ENCODE measurements at places on chromosomes 12 and 14.

GRCh38 chr14:100054316-100055075, 10.7 kb upstream of the EVL start:
- no peak for DNase-seq

DNA sequence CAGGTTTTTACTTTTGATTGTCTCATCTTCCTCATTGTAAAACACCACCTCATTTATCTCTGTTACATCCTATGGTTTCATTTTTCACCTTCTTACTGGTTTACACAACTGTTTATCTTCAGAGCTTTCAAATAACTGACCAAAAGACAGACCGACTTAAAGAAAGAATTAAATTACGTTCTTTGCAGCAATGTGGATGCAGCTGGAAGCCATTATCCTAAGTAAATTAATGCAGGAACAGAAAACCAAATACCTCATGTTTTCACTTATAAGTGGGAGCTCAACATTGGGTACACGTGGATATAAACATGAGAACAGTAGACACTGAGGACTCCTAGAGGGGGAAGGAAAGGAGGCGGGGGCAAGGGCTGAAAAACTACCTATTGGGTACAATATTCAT, 729.0 kb upstream of the USP15 start:
- DNase-seq: no peak

DNA sequence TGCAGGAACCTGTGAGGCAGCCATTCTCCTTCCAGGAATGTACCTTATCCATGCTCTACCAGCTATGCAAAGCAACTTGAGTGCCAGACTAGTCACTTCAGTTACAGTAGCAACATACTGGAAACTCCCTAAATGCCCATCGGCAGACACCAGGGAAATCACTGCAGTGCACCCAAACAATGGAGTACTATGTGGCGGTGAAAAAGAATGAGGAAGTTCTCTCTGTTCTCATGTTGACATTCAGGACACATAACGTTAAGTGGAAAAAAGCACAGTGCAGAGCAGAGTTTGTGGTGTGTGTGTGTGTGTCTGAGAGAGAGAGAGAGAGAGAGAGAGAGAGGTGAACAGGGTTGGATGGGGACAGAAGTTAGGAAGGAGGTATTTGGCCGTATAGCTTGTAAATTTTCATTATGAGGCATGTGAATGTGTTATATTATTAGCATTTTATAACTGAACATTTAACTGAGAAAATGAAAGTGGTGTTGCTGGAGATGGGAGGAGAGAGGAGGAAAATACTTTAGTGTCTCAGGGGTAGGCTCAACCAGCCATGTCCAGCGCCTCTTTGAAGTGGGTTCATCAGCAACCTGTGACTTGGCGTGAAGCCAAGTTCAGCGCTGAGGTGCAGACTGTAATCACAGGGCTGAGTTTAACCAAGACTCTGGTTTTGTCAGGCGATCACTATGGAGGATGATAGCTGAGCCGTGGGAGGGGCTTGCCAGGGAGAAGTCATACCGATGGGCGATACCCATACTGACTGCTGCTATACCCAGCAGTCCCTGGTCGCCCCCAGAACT, 17.3 kb downstream of the TNFAIP2 start:
- DNase-seq: no peak

DNA sequence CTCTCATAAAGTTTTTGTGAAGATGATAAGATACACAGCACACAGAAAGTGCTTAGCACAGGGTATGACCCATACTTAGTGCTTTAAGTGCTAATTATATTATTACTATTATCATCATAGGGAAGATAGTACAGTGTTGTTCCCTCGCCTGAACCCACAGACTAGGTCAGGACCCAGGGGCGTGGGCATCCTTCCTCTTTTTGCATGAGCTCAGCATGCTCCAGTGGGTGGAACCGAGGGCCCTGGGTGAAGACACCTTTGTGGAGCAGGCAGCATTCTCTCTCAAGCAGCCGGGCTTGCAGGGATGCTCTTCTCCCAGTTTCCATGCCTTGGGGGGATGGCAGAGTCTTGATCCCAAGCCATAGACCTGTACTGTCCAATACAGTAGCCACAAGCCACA, 34.8 kb downstream of the CRACR2A start:
- no peak for DNase-seq

GRCh38 chr12:57488402-57489156, 711 bp downstream of the MARS1 start:
- DNase-seq: no peak

DNA sequence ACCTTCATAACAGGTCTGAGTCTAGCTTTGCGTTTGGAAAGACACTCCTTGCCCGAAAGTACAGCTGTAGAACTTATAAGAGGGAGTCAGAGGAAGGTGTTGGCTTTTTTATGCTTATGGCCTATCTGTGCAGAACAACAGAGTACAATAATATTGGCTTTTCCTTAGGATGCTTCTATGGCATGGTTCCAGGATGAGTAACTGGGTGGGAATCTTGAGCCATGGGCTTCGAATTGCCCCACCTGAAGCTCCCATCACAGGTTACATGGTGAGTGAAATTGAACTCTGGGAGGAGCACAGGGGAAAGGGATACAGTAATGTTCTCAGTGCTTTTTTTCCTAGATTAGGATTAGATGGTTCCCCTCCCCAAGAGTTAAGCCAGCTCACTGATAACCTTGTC, 13.0 kb downstream of the PARP2 start:
- DNase-seq: no peak

DNA sequence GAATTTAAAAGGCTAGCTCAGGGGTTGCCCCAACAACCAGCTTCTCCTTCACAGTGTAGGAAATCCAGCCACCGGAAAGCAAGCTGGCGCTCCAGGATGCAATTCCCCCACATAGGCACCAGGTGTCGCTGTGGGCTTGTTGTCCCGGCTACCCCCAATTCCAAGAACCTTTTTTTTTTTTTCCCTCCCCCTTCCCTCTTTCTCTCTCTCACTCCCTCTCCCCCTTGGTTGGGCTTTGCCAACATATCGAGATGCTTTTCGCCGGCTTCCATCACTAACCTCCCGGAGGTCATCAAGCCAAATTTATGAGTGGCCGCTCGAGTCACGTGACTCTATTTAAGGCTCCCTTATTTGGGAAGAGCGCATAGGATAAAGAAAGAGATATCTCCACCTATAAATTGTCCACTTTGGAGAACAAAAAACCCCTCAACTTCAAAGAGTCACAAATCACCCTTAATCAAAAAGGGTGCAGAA, at the start of gene HOXC5:
Gene HOXC5, plus strand, starts transcription at position 424 of the 474 bp plus-strand sequence. CDS start 73 bp downstream, outside the sequence.
- peak; percentile 53 for DNase-seq

DNA sequence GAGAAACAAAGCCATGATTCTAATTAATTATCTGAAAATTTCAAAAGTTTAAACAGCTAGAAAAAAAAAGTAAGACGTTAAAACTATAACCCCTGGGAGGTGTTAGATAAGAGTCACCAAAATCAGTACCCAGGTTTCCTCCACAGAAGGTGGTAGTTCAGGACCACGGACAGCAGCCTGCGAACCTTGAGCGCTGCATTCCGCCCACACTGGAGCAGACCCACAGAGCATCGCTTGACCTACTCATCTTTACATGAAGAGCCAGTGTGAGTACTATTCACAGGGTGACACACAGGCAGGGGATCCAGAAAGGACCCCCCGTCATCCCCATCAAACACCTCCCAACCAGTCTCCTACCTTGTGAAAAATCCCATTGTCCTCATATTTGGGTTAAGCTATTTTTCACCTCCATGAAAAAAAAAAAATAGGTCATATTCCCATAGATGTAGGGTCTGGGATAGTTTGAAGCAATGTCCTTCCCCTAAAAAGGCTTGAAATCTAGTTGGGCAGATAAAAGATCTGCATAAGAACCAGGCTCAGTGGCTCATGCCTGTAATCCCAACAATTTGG, 8.8 kb upstream of the CHGA start:
- DNase-seq: peak; percentile 18

- no peak for DNase-seq
These were observed 24.4 kb downstream of the DHRS2 start for GRCh38 chr14:23660290-23661226.

- DNase-seq: no peak
These were observed 13.8 kb downstream of the GXYLT1 start for GRCh38 chr12:42130672-42131402.

- no peak for DNase-seq
These were observed 59.4 kb upstream of the E2F7 start for GRCh38 chr12:77124767-77125166.

DNA sequence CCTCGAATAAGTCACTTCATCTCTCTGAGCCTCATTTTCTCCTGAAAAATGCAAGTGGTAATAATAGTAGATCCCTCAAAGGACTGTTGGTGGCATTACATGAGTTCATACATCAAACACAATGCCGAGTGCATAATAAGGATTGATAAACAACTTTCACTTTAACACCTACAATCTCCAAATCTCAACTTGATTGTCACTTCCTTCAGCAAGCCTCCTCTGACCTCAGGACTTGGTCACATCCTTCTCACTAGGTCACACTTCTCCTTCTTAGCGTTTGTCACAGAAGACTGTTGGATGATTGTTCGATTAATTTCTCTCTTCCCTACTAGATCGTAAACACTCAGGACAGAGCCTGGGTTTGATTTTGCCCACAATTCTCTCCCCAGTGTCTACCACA, 7.9 kb upstream of the PRKAB1 start:
- DNase-seq: no peak

DNA sequence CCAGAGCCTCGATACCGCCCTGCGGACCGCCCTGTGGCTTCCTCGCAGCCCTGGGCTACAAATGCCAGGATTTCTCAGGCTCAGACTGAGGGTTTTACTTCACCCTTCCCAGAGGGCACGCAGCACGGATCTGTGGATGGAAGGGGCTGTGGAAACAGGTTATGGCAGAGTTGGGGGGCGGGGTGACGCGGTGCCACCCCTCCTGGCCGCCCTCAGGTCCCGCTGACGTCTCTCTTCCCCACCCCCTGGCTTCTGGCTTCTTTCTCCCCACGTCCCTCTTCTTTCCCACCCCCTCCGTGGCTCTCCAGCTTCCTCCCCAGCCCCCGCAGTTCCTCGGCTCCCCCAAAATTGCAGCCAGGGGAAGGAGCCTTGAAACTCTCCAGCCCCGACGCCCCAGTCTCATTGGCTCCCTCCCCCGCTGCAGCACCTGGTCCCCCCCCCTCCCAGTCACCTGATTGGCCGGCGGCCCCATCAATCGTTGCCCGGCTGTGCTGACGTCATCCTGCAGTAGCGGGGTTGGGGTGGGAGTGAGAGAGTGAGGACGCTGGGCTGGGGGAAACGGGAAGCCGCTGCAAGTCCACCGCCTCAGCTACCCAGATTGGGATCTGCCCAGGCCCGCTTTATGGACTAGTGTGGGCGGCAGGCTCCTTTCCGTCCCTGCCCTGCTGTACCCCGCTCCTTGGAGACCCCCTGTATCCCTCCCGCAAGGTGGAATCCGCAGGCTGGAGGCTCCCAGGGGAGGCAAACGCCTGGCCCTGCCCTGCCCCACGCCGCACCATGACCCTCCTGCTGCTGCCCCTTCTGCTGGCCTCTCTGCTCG, at the start of gene CLSTN3:
Gene CLSTN3, plus strand, starts transcription at position 500 of the 820 bp plus-strand sequence. Its CDS starts 278 bp downstream, at position 778.
- DNase-seq: peak; percentile 75

- DNase-seq: no peak
These were observed 678.4 kb downstream of the MED13L start for GRCh38 chr12:115598871-115599811.

GRCh38 chr14:75229661-75230139, 48.9 kb upstream of the FOS start:
- no peak for DNase-seq

GRCh38 chr12:47820631-47821345, 1.1 kb upstream of the HDAC7 start:
- no peak for DNase-seq

Data from activated T-cell treated with anti-CD3 and anti-CD28 coated beads for 48 hours (primary cell).